Psoas muscle (tissue), 8 donors: ENCODE measurements at places on chromosomes 6 and 20. TPM values are rescaled to one million over a fixed set of nuclear protein-coding genes. Genes with fewer than 3 reads are reported as not detected.

DNA sequence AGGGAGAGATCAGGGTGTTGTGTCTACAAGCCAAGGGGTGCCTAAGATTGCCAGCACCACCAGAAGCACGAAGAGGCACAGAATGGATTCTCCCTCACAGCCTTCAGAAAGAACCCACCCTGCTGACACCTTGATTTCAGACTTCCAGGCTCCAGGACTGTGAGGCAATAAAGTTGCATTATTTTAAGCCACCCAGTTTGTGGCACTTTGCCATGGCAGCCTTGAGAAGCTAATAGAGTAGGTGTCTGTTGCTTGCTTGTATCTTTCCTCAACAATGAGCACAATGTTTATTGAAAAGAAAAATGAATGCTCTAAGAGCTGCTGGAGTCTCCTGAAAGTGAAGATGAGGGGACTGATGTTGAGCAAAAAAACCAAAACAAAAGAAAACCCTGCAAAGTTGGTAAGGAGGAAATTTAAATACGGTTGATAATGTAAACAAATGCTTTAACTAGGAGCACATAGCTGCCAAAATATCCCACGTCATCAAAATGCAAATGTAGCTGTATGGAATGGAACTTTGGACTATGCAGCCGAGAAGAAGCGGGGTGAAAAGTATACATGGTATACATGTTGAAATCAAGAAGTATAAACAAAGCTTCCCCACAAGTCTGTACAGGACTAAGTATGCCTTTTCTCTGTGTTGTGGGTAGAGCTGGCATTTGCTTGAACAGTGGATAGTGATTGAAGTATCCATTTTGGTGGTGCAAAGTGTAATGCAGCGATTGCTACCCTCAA lies 8.0 kb downstream of the IL20RA start:
- H3K27me3 ChIP-seq, result peaks cover 21% of the 10 kb centered on the region
- no peak for DNase-seq
- H3K27ac ChIP-seq, result no peak overlapping the region
- H3K36me3 ChIP-seq, result no peaks in the 10 kb centered on the region
- no peak overlapping the region for H3K4me3 ChIP-seq
- no peaks in the 10 kb centered on the region for H3K4me1 ChIP-seq

- peaks cover 37% of the 10 kb centered on the region for H3K4me1 ChIP-seq
- no peaks in the 10 kb centered on the region for H3K27me3 ChIP-seq
- peak overlapping the region; percentile 78 for H3K27ac ChIP-seq
- no peak for DNase-seq
- no peaks in the 10 kb centered on the region for H3K36me3 ChIP-seq
- no peak overlapping the region for H3K4me3 ChIP-seq
Observed at GRCh38 chr6:108896111-108896661, 48.0 kb downstream of the ARMC2 start.

GRCh38 chr6:12865671-12866181 lies 149.2 kb downstream of the PHACTR1 start:
- no peaks in the 10 kb centered on the region for H3K36me3 ChIP-seq
- H3K4me1 ChIP-seq, result no peaks in the 10 kb centered on the region
- no peak overlapping the region for H3K4me3 ChIP-seq
- H3K27me3 ChIP-seq, result no peaks in the 10 kb centered on the region

DNA sequence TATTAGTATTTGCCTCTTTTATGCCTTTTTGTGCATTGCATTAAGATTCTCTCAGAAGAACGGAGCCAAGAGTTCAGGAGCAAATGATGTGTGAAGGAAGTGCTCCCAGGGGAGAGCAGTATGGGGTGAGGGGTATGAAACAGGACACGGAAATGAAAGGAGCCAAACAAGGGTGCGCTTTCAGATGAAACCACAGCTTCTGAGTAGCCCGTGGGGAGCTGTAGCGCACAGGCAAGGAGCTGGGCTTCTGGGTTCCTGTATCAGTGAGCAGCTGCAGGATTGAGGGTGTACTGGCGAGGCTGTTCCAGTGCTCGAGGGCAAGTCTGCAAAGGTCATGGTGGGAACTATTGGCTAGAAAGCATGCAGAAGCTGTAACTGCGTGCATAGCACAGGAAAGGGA lies 25.4 kb downstream of the ANKEF1 start:
- no peak overlapping the region for H3K27ac ChIP-seq
- no peak for DNase-seq
- no peaks in the 10 kb centered on the region for H3K27me3 ChIP-seq
- no peaks in the 10 kb centered on the region for H3K4me1 ChIP-seq
- H3K4me3 ChIP-seq, result no peak overlapping the region

DNA sequence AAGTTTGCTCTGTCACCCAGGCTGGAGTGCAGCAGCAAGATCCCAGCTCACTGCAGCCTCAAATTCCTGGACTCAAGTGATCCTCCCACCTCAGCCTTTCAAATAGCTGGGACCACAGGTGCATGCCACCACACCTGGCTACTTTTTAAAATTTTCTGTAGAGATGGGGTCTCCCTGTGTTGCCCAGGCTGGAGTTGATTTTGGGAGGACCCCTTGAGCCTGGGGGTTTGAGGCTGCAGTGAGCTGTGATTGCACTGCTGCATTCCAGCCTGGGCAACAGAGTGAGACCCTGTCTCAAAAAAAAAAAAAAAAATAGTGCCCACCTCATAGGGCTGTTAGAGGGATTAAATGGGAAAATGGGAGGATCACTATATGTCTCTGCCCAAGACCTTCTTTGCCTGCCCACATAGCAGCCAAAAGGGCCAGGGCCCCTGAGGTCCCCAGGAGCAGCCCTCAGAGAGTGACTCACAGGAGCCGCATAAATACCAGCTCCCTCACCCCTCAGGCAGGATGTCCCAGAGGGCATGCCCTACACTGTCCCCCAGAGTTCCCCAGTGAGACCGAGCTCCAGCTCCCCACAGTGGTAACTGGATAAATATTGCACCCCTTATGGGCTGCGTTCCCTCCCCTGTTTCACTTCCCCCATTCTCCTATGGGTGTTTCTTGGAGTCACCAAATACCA lies 11.7 kb upstream of the MDGA1 start:
- no peak overlapping the region for H3K4me3 ChIP-seq
- H3K36me3 ChIP-seq, result no peaks in the 10 kb centered on the region
- H3K4me1 ChIP-seq, result peaks cover 5% of the 10 kb centered on the region
- no peak for DNase-seq
- no peaks in the 10 kb centered on the region for H3K27me3 ChIP-seq

DNA sequence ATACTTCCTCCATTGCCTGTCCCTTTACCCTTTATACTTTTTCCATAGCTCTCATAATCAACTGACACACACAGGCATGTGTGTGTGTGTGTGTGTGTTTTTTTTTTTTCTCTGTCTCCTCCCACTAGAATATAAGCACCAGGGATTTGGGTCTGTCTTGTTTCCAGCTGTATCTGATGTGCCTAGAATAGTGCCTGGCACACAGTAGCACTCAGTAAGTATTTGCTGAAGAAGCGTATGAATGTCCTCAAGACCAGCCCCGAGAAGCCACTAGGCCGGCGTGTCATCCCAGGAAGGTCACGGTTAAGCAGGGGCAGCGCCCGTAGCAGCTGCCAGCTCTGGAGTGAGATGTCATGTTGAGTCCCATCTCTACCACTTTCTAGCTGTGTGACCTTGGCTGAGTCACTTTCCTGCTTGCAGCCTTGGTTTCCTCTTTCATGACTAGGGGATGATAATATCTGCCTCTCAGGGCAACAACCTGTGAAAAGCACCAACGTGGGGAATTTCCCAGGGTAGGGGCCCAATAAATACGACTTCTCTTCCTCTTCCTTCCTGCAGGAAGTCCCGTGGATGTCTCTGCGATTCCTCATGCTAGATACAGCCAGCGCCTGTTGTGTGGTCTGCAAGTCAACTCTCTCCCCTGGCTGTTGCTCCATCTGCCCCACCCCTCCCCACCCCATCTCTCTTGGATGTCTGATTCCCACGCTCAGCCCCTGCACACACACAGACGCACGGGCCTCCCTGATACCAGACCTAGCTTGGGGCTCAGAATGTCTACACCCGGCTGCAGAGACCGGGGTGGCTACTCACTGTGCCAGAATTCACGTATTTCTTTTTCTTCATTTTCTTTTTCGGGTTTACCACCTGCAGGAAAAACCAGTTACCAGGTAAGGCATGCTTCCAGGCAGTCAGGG lies 58.1 kb downstream of the RAB44 start:
- H3K27ac ChIP-seq, result no peak overlapping the region
- peaks cover 26% of the 10 kb centered on the region for H3K4me1 ChIP-seq
- no peaks in the 10 kb centered on the region for H3K27me3 ChIP-seq
- no peaks in the 10 kb centered on the region for H3K36me3 ChIP-seq
- H3K4me3 ChIP-seq, result no peak overlapping the region

DNA sequence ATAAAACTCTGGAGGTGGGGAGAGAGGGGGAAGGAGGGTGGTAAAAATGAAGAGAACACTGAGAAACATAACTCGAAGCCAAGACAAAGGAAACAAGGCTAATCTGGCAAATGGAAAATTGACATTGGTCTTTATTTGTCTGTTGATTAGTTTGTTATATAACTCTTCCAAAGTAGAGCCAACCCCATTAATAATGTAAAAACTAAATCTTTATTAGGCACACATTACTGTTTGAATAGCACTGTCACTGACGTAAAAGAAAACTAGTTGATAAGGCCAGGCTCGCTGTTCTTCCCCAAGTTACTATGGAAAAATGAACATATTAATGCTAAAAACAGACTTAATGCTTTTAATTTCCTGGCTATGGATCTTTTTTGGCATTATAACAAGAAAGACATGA lies 110.0 kb downstream of the MAP3K5 start:
- H3K4me1 ChIP-seq, result no peaks in the 10 kb centered on the region
- H3K27ac ChIP-seq, result no peak overlapping the region
- no peak overlapping the region for H3K4me3 ChIP-seq
- DNase-seq, result no peak
- no peaks in the 10 kb centered on the region for H3K36me3 ChIP-seq

The CAGE1 gene
- not detected for total RNA-seq

The CTCFL gene
- total RNA-seq, result not detected

The SLC32A1 gene
- not detected for total RNA-seq

The SAMD3 gene
- total RNA-seq, result 0.17 TPM

The CST5 gene
- total RNA-seq, result not detected

The BPHL gene
- total RNA-seq, result 6.7 TPM

The LY6G6D gene
- not detected for total RNA-seq

The WFDC10B gene
- total RNA-seq, result not detected

The CCDC170 gene
- total RNA-seq, result 0.14 TPM
